ENCODE measurements at places on chromosomes 3 and 15. TPM values are rescaled to one million over a fixed set of nuclear protein-coding genes. Genes with fewer than 3 reads are reported as not detected.

GRCh38 chr3:23991306-23991682, 46.2 kb downstream of the NR1D2 start:
- no peak overlapping the region for H3K4me3 ChIP-seq
- peak overlapping the region; percentile 95 for H3K27ac ChIP-seq
- peaks cover 51% of the 10 kb centered on the region for H3K4me1 ChIP-seq
- no peaks in the 10 kb centered on the region for H3K36me3 ChIP-seq
- H3K27me3 ChIP-seq: no peaks in the 10 kb centered on the region
- peak; percentile 82 for DNase-seq

DNA sequence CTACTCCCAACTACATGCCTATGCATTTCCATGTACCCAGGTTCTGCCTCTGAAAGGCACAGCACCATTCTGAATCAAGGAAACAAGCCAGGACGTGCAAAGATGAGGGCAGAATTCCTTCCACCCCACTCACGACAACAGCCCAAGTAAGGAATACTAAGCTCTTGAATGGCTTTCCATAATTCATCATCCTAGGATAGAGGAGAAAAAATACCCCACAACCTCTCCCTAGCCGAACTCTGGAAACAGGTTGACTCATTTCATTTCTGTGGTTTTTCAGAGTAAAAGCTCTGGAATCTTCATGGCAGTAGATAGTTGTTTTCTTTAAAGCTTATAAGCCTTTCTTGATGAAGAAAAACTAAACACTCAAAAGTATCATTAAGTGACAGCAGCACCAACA, 77.8 kb downstream of the PDZRN3 start:
- H3K36me3 ChIP-seq: no peaks in the 10 kb centered on the region
- no peak overlapping the region for H3K27ac ChIP-seq
- DNase-seq: no peak
- no peaks in the 10 kb centered on the region for H3K27me3 ChIP-seq

DNA sequence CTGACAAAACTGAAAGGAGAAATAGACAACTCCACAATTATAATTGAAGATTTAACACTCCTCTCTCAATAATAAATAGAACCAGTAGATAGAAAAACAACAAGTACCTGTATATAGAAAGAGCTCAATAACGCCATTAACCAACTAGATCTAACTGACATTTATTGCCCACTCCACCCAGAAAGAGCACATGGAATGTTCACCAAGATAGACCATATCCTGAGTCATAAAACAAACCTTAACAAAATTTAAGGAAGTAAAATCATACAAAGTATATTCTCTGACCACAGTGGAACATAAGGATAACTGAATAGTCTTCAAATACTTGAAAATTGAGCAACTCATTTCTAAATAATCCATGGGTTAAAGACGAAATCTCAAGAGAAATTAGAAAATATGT, 25.1 kb downstream of the KBTBD12 start:
- no peak overlapping the region for H3K27ac ChIP-seq
- peaks cover 60% of the 10 kb centered on the region for H3K27me3 ChIP-seq
- no peak overlapping the region for H3K4me3 ChIP-seq
- no peaks in the 10 kb centered on the region for H3K4me1 ChIP-seq

GRCh38 chr3:152302521-152303021, 33.8 kb downstream of the MBNL1 start:
- no peaks in the 10 kb centered on the region for H3K27me3 ChIP-seq
- H3K27ac ChIP-seq: peak overlapping the region; percentile 21
- peaks cover 7% of the 10 kb centered on the region for H3K36me3 ChIP-seq

GRCh38 chr15:23073890-23074646, 34.7 kb upstream of the TUBGCP5 start:
- H3K4me1 ChIP-seq: peaks cover 8% of the 10 kb centered on the region
- no peak overlapping the region for H3K27ac ChIP-seq
- peak overlapping the region; percentile 34 for H3K4me3 ChIP-seq
- DNase-seq: peak; percentile 53
- peaks cover 6% of the 10 kb centered on the region for H3K27me3 ChIP-seq

DNA sequence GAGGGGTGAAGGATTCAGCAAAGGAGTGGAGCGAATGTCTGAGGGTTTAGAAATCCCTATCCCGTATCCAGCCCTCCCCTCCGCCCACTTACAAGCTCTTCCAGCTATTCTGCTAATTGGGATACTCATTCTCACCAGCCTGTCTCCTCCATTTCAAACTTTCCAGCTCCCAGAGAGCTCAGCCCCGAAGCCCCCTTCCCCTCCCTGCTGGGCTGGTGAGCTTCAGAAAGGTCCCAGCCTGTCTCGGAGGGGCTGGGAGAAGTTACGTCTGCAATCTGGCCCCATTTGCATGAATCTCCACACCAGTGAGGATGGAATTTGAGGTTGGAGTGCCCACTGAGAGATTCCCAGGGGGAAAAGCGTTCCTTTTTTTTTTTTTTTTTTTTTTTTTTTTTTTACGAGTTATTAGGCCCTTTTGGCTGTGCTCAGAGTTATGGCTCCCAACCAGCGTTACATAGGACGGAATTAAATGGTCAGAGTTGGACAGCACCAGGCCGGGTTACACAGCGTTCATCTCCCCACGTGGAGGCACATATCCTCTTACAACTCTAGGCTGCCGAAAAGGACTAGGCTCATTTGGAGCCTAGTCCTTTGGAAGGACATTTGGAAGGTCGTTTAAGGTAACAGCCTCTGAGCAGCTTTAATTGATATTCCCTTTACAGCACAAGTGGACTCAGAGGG, 34.6 kb downstream of the FGD5 start:
- H3K27me3 ChIP-seq: peaks cover 34% of the 10 kb centered on the region
- H3K27ac ChIP-seq: no peak overlapping the region
- no peaks in the 10 kb centered on the region for H3K4me1 ChIP-seq

GRCh38 chr3:154122912-154123559, 1.8 kb downstream of the ARHGEF26 start:
- peak overlapping the region; percentile 66 for H3K4me3 ChIP-seq
- peak overlapping the region; percentile 61 for H3K27ac ChIP-seq
- H3K27me3 ChIP-seq: no peaks in the 10 kb centered on the region
- no peaks in the 10 kb centered on the region for H3K36me3 ChIP-seq

GRCh38 chr3:189117087-189117486, 54.7 kb upstream of the TPRG1 start:
- H3K4me1 ChIP-seq: no peaks in the 10 kb centered on the region
- no peaks in the 10 kb centered on the region for H3K36me3 ChIP-seq
- no peaks in the 10 kb centered on the region for H3K27me3 ChIP-seq
- no peak overlapping the region for H3K27ac ChIP-seq
- no peak overlapping the region for H3K4me3 ChIP-seq
- no peak for DNase-seq

GRCh38 chr3:123028233-123028828, 768 bp upstream of the SEMA5B start:
- no peaks in the 10 kb centered on the region for H3K36me3 ChIP-seq
- H3K4me1 ChIP-seq: peaks cover 18% of the 10 kb centered on the region
- peak; percentile 84 for DNase-seq
- H3K27me3 ChIP-seq: peaks cover 75% of the 10 kb centered on the region
- peak overlapping the region; percentile 40 for H3K4me3 ChIP-seq

GRCh38 chr3:146646261-146646660, 41.1 kb upstream of the PLSCR5 start:
- no peaks in the 10 kb centered on the region for H3K36me3 ChIP-seq
- no peaks in the 10 kb centered on the region for H3K27me3 ChIP-seq
- H3K4me1 ChIP-seq: peaks cover 7% of the 10 kb centered on the region
- no peak overlapping the region for H3K4me3 ChIP-seq
- DNase-seq: peak; percentile 56

DNA sequence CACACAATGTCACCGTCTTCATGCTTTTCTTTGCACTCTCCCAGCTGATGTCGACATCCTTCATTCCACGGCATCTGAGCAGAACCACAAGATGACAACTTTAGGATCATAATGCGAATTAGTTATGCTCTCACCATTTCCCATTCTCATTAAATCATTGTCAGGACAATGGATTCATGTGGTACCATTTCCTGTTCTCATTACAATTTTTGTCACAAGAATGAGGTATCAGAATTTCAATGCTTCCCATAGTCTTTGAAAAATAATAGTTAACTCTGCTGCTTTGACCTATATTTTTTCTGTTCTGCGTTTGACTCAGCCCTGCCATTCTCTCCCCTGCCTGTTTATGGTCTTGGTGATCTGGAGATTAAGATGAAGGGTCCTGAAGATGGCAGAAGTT, 175.7 kb upstream of the MDFIC2 start:
- peak; percentile 87 for DNase-seq
- no peaks in the 10 kb centered on the region for H3K36me3 ChIP-seq
- no peak overlapping the region for H3K27ac ChIP-seq
- peaks cover 14% of the 10 kb centered on the region for H3K4me1 ChIP-seq
- H3K4me3 ChIP-seq: no peak overlapping the region

DNA sequence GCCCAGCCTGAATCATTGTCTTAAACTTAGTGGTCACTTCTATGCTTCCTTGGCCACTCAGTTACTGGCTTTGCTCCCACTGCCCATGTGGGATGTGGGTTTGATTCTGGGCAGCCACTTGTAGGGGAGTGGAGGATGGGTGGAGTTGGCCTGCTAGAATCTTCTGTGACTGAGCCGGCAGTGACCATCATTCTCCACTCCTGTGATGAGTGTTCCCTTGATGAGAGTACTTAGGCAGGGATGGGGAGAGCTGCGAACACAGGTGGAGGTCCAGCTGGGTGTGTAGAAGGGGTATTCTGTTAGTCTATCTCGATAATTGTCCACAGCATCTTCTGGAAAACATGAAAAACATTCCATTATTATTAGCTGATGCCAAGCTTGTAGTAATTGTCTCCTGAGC, 8.0 kb downstream of the TM6SF1 start:
- H3K4me1 ChIP-seq: no peaks in the 10 kb centered on the region
- no peak overlapping the region for H3K4me3 ChIP-seq
- DNase-seq: no peak
- H3K27ac ChIP-seq: no peak overlapping the region

DNA sequence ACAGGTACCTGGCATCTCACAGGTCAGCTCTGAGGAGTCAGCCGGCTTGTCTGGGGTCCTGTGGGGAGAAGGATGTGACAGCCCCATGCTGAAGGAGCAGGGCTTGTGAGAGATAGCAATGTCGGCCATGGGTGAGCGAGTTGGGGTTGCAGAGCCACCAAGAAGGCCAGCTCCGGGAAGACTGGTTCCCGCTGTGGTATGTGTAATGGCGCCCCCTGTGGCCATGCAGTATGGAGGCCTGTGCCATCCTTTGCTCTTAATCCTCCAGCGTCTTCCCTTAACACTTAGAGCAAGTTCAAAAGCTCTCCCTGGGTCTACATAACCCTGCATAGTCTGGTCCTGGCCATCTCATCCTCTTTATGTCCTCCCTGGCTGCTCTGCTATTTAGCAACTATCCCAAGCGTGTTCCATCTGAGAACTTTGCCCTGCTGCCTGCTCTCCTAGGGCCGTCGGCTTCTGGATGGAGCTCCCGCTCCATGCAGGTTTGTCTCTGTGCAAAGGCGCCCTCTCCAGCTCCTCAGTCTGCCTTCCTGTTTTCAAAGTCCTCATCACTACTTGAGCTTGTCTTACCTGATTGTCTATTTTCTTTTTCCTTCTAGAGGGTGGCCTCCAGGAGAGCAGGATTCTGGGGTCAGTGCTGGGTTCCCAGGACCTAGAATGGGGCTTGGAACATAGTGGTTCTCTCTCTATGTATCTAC, 40.8 kb upstream of the IQCF6 start:
- H3K27ac ChIP-seq: no peak overlapping the region
- H3K4me1 ChIP-seq: no peaks in the 10 kb centered on the region
- H3K36me3 ChIP-seq: no peaks in the 10 kb centered on the region
- H3K27me3 ChIP-seq: peaks cover 8% of the 10 kb centered on the region
- no peak overlapping the region for H3K4me3 ChIP-seq

DNA sequence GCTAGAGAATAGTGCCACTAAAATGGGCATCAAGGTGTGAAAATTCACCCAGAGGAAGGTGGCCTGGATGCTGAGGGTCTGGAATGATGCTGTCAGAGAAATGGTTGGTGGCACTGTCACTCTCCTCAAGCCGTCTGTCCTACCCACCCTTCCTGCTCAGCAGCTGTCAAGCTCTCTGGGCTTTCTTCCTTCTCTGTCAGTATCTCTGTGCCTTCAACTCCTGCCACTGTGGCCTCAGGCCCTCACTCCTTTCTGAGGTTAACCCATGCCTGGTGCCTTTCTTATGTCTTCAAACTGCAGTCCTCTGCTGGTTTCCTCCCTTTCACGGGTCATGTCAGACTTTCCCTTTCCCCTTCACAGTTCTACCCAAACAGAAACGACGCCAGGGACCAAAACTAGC, 4.4 kb downstream of the MYO5C start:
- H3K4me3 ChIP-seq: no peak overlapping the region
- no peak overlapping the region for H3K27ac ChIP-seq
- peaks cover 38% of the 10 kb centered on the region for H3K27me3 ChIP-seq
- H3K36me3 ChIP-seq: no peaks in the 10 kb centered on the region
- H3K4me1 ChIP-seq: no peaks in the 10 kb centered on the region

DNA sequence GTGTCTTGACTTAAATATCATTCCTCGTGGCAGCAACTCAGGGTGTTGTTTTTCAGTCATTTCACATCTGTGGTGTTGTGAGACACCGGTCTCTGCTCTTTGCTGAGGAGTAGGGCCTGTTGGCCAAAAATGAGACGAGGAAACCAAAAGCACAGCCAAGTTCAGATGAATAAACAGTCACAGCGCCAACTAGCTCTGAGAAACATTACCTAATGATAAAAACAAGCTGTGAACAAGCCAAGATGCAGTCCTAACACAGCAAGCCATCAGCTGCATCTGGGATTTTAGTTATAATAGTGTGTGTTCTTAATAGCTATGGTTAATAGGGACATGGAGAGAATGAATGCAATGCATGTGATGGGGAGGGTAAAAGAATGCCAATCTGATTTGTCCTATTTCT, 843.4 kb upstream of the DPPA4 start:
- H3K4me3 ChIP-seq: no peak overlapping the region
- no peaks in the 10 kb centered on the region for H3K4me1 ChIP-seq
- H3K27ac ChIP-seq: no peak overlapping the region

GRCh38 chr3:50525191-50525910, 21.9 kb upstream of the CACNA2D2 start:
- DNase-seq: no peak
- H3K4me1 ChIP-seq: no peaks in the 10 kb centered on the region
- H3K4me3 ChIP-seq: no peak overlapping the region
- H3K27ac ChIP-seq: no peak overlapping the region
- no peaks in the 10 kb centered on the region for H3K36me3 ChIP-seq

DNA sequence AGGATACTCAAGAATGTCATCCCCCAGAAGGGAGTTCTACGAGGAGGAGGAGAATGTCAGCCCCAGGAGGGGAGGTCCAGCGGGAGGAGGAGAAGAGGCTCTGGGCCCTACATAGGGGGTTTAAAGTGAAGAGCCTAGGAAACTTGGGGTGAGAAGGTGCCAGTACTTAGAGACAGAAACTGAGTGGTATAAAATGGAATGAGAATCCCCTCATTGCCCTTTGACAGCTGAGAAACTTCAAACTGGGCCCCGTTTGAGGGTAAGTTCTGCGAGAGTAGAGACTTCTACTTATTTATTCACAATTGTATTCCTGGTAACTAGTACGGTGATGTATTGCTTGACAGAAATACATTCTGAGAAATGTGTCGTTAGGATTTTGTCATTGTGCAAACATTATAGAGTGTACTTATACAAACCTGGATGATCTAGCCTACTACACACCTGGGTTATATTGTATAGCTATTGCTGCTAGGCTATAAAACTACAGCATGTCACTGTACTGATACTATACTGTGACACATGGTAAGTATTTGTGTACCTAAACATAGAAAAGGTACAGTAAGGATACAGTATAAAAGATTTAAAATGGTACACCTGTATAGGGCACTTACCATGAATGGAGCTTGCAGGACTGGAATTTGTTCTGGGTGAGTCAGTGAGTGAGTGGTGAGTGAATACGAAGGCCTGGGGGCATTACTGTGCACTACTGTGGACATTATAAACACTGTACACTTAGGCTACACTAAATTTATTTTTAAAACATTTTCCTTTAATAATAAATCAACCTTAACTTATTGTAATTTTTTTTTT, 62.0 kb downstream of the TSC22D2 start:
- H3K4me1 ChIP-seq: no peaks in the 10 kb centered on the region
- no peaks in the 10 kb centered on the region for H3K36me3 ChIP-seq
- H3K4me3 ChIP-seq: no peak overlapping the region

KBTBD8 gene
- 1.7 TPM for total RNA-seq

TTLL13 gene
- not detected for total RNA-seq

KBTBD13 gene
- not detected for total RNA-seq

CTXN2 gene
- total RNA-seq: not detected

TTC23 gene
- 15.9 TPM for total RNA-seq
